Astrocyte of the cerebellum (primary cell): ENCODE measurements at places on chromosomes 1 and 21.

- no peak for DNase-seq
Measured at GRCh38 chr1:9426291-9426711, 113.0 kb upstream of the SLC25A33 start.

DNA sequence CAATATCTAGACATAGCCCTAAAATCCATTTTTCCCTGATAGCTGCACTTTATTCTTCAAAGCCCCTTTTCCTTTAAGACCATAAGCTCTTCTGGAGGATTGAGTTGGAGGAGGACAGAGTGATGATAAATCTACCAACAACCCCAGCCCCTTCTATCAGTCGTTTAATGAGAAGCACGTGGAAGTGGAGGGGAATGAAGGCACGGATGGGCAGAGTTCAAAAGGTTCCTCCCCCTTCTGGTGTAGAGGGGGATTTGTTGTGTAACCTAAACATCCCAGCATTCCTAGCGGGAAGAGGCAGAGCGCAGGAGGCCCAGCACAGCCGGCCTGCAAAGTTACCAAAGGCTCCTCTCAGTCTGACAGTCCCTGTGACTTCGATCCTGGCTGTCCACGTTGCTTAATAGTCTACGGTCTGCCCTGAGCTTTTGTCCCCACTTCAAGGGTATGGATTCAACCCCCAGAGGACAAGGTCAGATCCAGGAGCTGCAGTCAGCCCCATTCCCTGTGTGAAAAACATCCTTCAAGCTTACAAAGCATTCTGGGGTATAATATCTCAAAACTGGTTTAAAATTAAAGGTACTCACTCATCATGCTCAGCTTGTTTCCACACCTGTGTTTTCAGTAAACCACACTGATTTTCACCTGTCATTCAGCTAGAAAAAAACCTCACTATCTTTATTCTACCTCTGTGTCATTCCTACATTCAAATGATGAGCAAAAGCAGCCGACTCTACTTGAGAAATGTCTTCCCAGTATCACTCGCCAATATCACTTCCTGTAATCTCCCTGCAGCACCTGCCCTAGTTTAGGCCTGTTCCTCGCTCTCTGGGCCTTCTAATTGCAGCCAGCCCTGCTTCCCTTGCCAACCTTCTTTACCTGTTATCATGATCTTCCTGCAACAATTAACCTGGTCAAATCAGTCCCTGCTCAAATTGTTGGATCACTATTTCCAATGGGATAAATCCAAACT is 117.9 kb downstream of the PLPP3 start:
- DNase-seq: no peak

DNA sequence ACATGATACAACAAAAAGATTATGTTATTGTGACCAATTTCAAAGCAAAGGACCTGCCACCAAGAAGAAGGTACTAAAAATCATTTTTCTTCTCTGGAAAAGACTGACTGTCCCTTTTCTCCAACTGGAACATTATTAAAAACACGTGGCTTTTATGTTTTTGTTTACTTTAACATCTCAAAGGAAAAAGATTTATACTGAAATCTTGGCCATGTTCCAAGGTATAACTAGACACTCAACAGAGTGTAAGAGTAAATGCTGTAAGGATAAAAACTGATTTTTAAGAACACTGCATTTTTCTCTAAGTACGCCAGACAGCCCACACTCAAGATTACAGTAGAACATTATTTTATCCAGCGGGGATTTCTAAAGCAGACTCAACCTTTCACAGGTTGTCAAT is 62.1 kb downstream of the BRWD1 start:
- no peak for DNase-seq

GRCh38 chr1:116232989-116233514 is 121.9 kb downstream of the MAB21L3 start:
- no peak for DNase-seq

- DNase-seq: no peak
Measured at GRCh38 chr1:217348960-217349664, 281.8 kb downstream of the GPATCH2 start.

- no peak for DNase-seq
Measured at GRCh38 chr1:5856246-5856815, 135.9 kb downstream of the NPHP4 start.

DNA sequence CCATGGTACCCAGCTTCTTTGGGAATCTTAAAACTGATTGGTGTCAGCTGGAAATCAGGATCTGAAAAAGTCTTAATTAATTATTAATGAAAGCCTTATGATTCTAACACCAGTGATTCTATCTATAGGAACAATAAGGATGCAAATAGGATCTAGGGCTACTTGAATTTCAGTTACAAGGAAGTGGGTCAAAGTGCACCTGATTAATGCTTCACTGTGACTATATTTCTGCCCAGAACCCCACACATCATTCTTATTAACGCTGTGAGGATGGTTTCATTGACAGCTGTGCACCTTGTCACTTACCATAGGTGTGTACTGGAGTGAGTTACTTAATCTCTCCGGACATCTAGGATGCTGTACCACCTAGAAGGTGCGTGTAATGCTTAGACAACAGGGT is 99.8 kb upstream of the ETV3 start:
- DNase-seq: no peak

- DNase-seq: no peak
Measured at GRCh38 chr1:193310564-193310963, 124.2 kb upstream of the B3GALT2 start.

DNA sequence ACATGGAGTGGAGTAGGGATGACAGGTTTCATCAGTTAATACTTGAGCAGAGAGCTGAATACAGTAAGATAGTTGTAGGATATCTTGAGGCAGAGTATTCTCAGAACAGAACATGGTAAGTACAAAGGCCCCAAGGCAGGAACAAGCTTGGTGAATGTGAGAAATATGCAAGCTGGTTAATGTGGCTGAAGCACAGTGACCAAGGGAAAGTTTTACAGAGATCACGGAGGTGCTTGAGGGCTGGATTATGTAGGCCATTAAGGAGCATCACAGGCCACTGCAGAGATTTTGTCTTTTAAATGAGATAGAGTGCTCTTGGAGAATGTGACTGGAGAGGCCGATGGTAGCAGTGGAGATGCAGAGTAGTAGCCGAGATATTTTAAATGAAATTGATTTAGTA is 54.0 kb upstream of the BOLA1 start:
- no peak for DNase-seq

DNA sequence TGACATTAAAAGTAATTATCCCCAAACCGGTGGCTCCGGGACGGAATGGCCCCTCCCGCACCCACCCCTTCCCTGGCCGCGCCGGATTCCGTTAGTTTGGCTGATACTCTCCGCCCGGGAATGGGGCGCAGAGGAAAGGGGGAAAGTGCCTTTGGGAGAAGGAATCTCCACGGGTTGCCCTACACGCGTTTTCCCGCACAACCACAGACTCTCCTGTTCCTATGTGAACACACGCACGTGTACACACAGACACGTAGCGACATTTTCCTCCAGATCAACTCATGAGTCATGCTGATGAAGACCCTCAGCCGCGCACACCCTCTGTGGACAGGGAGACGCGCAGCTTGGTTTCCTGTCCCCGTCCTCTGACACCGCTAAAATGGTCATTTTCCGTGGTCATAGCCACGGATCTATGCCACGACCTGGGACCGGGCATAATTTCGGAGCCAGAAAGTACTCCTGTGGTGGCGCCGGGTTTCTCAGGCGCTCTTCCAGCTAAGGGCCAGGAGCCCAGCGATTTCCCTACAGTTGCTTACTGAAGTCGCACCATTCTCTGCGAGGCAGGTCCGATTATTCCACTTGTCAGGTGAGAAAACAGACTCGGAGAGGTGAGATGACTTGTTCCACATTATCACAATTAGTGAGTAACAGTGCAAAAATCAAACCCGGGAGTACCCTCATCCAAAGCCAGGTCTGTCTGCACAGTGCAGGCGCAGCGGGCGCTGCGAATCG is 4.0 kb upstream of the DMRTA2 start:
- DNase-seq: no peak

DNA sequence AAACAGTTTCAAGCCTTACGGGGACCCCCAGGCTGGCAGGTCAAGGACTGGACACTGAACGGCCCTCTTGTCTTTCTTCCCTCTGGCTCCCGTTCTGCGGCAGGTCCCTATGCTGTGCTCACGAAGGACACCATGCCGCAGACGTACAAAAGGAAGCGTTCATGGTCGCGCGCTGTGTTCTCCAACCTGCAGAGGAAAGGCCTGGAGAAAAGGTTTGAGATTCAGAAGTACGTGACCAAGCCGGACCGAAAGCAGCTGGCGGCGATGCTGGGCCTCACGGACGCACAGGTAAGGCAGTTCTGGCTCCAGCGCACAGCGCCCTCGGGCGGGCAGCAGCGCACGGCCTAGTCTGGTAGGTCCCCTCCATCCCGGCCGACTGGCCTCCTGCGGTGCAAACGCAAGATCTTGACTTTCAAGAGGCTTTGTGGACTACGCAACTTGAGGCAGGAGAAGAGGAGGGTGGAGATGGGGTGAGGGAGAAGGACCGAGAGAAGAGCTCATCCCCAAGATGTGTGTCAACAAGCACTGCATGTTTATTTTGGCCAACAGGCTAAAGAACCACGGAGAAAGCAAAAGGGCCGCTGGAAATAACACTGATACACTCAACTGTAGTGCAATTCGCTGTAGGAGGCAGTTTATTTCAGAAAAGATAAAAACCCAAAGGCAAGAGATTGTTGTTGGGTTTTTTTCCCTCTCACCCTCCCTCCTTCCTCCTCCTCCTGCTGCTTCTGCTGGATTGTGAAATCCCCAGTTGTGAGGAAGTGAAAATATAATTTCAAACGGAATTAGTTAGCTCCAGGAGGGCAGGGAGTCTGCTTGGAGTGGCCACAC is 3.0 kb downstream of the HLX start:
- DNase-seq: no peak

- peak; percentile 68 for DNase-seq
Measured at GRCh38 chr21:31530897-31531705, 128.4 kb upstream of the SOD1 start.

DNA sequence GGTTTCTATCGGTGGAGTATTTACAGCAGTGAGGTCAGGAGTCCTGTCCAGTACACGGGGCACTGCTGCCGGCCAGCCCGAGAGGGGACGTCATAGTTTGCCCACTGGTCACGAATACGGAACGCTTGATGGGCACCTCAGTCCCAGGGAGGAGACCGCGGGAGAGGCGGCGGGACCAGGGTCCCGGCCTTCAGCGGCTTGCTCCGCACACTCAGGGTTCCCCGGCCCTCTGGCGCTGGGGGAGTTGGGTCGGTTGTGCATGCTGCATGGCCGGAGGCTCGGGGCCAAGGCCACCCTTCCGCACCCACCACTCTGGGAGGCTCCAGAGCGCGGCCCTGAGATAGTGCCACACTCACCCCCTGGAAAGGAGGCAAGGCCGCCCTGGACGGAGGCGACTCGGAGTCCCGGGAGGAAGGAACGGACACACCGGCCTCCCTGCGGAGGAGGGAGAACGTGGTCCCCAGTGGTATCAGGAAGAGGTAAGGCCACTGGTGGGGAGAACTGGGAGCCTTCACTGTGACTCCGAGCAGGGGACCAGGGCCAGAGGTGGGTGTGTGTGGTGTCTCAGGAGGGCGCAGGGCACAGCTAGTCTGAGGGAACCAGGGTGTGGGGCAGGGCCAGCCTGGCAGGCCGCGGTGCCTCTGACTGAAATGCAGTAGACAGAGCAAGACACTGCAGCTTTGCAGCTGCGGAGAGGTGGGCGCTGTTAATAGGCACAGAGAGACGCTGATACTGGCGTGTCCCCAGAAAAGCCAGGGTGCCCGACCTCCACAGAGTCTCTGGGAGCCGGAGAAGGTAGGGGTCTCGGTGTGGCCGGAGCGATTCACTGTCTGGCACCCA is 28.6 kb upstream of the PRSS38 start:
- no peak for DNase-seq

GRCh38 chr1:203129501-203130231 is 2.1 kb downstream of the ADORA1 start:
- DNase-seq: no peak

DNA sequence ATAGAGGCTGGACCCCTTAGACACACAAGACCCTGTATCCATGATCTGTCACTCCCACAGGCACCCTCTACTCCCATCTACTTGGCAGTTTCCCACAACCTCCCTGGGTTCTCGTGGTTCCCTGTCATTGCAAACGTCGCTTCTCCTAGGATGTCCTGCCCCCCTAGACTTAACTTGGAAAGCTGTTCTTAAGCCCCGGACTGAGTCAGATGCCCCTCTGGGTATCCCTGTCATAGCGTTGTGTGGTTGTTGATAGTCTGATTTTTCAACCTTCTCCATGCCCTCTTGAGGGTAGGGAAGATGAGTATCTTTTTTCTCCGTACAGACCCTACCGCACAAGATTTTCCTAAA is 11.8 kb downstream of the RCC1 start:
- no peak for DNase-seq

DNA sequence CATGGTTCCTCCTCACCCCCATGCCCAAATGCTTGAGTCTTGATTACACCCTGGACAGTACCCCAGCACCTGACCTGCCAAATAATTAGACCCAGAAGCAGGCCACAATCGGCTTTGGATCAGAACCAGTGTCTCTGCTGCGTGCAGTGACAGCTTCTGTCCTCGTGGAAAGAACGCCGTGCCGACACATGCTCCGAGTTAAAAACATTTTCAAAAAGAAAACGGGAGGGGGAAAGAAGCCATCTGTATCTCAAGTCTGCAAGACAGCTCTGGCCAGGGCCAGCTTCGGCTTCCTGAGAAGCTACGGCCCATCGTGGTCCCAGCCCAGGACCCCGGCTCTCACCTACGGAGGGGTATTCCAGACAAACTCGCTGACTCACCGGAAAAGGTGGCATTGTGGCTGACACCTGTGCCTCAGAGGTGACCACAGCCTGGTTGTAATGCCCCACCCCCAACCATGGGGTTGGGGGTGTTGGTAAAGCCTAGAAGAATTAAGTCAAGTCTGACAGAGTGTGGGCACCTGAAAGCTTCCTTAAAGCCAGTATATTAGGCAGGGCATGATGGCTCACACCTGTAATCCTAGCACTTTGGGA is 25.8 kb downstream of the SSBP3 start:
- DNase-seq: no peak

- no peak for DNase-seq
Measured at GRCh38 chr1:47853059-47853458, 144.1 kb downstream of the TRABD2B start.

DNA sequence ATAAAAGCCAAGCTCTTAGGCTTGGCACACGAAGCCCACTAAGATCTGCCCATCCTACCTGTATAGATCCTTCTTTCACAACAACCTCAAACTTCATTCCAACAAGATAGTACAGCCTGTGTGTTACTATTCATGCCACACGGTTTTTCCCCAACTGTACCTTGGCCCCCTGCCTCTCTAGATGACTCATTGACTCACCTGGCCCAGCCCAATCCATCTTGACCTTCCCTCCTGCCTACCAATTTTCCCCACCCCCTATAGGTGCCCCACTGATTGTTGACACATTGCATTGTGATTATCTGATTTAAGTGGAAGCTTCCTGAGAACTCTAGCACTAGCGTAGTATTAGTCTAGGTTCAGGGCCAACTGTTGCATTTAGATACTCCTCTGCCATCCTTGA is 2.0 kb upstream of the CD101 start:
- DNase-seq: no peak

GRCh38 chr1:229374485-229374884 is 31.6 kb upstream of the CCSAP start:
- DNase-seq: no peak

- DNase-seq: peak; percentile 67
Measured at GRCh38 chr1:166925810-166926478, 49.4 kb downstream of the ILDR2 start.

- peak; percentile 57 for DNase-seq
Measured at GRCh38 chr1:115727706-115728249, 40.7 kb downstream of the CASQ2 start.

GRCh38 chr1:231460614-231461013 is 38.5 kb upstream of the EGLN1 start:
- DNase-seq: peak; percentile 15
